Left renal cortex interstitium (tissue), 4 donors: ENCODE measurements at places on chromosomes 16 and 17.

DNA sequence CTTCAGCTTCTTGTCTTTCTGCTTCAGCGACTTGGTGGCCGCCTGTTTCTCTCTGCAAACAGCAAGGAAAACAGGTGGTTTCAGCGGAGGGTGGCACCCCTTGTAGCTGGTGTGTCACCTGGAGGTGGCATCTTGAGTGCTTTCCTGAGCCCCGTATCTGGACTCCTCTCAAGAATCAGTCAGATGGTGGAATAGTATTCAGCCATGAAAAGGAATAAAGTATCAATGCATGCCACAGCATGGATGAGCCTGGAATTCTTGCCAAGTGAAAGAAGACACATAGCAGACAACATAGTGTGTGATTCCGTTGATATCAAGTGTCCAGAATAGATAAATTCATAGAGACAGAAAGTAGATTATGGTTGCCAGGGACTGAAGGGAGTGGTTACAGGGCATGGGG is 65.2 kb downstream of the NDE1 start:
- DNase-seq, result no peak

DNA sequence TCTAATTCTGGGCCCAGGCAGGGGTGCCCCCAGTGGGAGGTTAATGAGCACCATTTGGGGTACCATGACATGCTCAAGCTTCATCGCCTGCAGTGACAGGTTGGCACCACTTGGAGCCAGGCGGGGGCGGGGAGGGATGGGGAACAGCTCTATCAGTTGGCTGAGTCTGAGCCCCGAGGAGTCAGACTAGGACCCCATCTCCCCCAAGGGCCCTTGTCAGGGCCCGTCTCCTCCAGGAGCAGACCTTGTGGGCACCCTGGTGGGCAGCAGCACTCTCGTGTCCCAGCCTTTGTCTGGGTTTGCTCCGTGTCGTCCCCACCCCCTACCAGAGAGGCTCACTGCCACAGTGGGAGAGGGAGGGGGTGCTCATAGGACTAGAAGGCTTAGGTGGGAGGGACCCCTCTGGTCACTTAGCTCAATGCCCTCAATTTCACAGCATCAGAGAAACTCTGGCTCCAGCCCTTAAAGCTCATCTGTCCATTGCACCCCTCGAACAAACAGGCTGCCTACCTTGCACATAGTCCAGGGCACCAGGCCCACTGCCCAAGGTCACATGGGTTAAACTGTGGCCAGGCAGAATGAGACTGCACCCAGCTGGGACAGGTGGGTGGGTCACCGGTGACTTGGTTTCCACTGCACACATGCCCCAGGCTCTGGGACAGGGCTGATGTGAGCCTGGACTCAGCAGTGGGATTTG is 4.1 kb downstream of the PPP1R9B start:
- no peak for DNase-seq

GRCh38 chr16:11095935-11096334 is 151.6 kb downstream of the CLEC16A start:
- no peak for DNase-seq

DNA sequence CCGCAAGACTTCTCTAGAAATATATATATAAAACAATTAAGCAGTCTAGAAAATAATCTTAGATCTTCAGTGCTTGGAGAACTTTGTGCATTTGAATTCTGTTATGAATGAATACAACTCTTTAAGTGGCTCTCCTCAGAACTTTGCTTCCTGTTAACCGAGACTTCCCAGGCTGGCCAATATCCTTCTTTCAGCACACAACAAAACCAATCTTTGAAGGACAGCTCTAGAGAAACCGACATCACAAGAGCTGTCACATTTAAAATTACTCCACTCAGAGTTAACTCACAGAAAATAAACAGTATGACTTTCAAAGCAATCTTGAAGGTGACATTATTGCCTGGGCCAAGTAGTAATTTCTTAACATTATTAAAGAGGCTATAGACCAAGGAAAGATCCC is 49.7 kb upstream of the ITGA2B start:
- DNase-seq, result no peak

- DNase-seq, result no peak
These were observed 54.0 kb upstream of the GNAO1 start for GRCh38 chr16:56137269-56137668.

DNA sequence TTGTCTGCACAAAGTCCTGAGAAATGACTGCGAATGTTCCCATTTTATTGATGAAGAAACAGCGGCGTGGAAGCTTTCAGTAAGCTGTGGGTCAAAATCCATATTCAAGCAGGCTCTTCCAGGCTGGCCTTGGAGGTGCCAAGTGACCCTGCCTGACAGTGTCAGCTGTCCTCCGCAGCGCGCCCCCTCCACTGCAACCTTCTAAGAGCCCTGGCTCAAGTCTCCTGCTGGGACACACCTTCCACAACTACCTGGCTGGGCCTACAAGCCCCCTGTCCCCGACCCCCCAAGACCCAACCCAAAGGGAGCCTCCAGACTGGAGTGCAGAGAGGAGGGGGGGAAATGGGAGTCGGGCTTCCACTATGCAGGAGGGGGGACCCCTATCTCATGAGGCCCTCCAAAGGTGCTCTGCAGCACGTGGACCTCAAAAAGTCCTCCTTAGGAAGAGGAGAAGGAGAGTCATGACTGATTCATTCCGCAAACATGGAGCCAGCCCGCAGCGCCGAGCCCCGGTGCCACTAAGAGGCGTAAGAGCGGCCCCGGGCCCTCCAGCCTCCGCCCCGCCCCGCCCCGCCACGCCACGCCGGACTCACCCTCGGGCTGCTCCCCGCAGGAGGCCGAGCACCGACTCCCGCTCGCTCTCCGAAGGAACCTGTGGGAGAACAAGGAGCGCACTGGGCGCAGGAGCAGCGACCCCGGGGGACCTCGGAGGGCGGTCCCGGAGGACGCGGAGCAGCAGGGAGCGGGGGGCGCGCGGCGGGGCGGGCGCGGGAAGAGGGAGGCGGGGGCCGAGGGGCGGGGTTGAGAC is 574 bp downstream of the MPP3 start:
- no peak for DNase-seq
